ENCODE measurements at places on chromosomes 6 and 20.

- no peak for DNase-seq
These were observed 124.2 kb upstream of the GMDS start for GRCh38 chr6:2369606-2370005.

GRCh38 chr6:131561925-131562707, 10.9 kb upstream of the ARG1 start:
- DNase-seq, result no peak

DNA sequence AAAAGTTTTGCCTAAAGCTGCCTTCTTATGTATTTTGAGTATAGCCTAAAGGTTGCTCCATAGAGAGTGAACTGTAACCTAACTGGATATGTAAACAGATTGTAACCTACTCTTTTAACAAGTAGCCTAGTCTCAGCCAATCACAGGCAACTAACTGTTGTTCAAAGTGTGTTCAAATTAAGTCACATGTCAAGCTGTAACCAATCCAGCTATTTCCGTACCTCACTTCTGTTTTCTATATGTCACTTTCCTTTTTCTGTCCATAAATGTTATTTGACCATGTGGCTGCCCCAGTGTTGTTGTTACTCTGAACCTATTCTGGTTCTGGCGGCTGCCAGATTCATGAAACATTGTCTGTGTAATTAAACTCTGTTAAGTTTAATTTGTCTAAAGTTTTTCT, 47.4 kb upstream of the RNGTT start:
- DNase-seq, result no peak

- peak; percentile 3 for DNase-seq
These were observed 374.3 kb downstream of the LMBRD1 start for GRCh38 chr6:69422475-69422874.

DNA sequence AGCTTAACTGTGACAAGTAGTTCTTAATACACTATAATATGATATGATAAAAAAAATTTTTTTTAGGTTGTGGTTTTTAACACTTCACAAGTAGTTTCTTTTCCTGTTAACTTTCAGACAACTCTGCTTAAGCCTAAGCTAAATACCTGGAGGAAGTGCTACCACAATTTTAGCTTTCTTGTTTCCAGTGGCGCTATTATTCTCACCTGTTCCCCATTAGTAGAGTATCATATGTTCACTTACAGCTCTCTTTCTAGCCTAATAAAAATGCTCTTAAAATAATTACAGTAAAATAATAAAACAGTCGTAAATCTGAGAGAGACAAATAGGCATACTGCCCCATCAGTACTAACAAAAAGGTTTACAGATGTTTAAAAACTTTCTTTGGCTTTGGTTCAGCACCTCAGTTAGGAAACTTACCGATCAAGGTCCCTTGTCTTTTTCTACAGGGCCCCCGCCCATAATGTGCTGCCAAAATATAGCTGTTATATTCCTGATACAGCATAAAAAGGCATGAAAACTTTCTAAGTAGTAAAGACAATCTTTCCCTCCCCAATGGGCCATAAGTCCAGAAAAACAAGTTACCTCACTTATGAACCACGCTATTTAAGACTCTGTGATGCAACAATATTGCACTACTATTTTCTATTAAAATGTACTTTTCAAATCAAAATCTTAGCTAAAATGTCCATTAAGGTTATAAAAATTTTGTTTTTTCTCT, 57.9 kb downstream of the SESN1 start:
- no peak for DNase-seq

Measured in SW480 (cell line).